Esophagus muscularis mucosa (tissue), 4 donors: ENCODE measurements at places on chromosomes 4 and X.

GRCh38 chr4:150852216-150852615 is 162.9 kb downstream of the LRBA start:
- H3K4me3 ChIP-seq, result no peak overlapping the region
- no peak overlapping the region for H3K27ac ChIP-seq
- no peak for DNase-seq
- H3K36me3 ChIP-seq, result no peaks in the 10 kb centered on the region

GRCh38 chr4:86948276-86948675 is 13.5 kb downstream of the AFF1 start:
- no peak for DNase-seq
- peaks cover 31% of the 10 kb centered on the region for H3K4me1 ChIP-seq
- H3K36me3 ChIP-seq, result no peaks in the 10 kb centered on the region
- no peak overlapping the region for H3K4me3 ChIP-seq
- no peaks in the 10 kb centered on the region for H3K27me3 ChIP-seq

DNA sequence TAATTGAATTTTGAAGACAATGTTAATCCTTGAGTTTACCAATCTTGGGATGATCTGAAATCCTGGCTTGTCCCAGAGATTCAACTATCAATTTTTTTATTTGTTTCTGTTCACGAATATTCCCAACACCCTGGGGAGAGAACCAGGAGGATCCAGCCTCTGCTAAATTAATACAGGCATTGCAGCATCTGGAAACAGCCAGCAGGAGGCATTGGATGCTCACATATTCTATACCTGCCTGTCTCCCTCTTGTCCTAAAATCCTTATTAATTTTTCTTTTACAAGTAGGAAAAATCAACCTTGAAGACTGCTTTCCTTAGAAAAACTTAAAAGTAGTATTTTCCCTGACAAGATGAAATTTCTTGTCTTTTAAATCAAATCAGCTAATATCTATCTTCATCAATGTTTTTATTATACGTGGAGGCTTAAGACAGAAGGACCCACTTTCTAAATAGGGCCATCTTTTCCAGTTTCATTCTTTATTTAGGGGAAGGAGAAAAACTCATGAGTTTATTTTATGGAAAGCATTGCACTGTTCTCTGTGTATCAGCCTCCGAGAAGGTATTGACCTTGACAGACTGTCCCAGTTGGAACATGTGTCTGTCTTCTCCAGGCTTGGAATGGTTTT is 102.4 kb downstream of the CLNK start:
- no peak overlapping the region for H3K4me3 ChIP-seq
- no peak overlapping the region for H3K27ac ChIP-seq
- DNase-seq, result no peak
- no peaks in the 10 kb centered on the region for H3K27me3 ChIP-seq
- H3K4me1 ChIP-seq, result no peaks in the 10 kb centered on the region
- no peaks in the 10 kb centered on the region for H3K36me3 ChIP-seq

GRCh38 chrX:119552508-119552907 is 12.7 kb downstream of the STEEP1 start:
- no peak overlapping the region for H3K4me3 ChIP-seq
- DNase-seq, result no peak
- no peaks in the 10 kb centered on the region for H3K27me3 ChIP-seq
- H3K27ac ChIP-seq, result no peak overlapping the region
- no peaks in the 10 kb centered on the region for H3K4me1 ChIP-seq
- H3K36me3 ChIP-seq, result no peaks in the 10 kb centered on the region
